HS-5 (cell line): ENCODE measurements at places on chromosomes 13 and 19.
A peak's percentile ranks its signal among the peaks of the same experiment; 100 is the strongest.

DNA sequence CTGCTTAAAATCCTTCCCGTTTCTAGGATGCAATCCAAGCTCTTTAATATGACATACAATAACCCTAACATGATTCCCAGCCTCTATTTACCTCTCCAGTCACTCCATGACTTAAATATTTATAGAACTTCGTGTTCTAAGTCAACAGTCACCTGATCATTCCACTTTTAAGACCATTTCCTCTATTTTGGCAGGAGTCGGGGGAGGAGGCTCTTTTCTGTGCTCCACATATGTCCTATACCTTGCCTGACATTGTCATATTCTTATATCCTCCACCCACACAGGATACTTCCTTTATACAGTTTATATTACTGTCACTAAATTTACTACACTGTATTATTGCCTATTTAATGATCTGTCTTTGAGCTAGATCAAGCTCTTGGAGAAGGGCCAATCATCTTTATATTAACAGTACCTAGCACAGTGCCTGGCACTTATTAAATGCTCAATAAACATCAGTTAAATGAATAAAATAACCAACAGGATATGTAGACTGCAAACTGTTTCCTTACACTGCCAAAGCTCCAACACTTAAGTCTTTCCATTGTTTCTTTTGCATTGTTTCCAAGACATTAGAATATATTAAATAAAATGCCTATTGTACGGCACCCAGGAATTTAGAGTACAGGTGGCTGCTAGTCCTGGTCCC is 2.7 kb downstream of the ARGLU1 start:
- DNase-seq: no peak

DNA sequence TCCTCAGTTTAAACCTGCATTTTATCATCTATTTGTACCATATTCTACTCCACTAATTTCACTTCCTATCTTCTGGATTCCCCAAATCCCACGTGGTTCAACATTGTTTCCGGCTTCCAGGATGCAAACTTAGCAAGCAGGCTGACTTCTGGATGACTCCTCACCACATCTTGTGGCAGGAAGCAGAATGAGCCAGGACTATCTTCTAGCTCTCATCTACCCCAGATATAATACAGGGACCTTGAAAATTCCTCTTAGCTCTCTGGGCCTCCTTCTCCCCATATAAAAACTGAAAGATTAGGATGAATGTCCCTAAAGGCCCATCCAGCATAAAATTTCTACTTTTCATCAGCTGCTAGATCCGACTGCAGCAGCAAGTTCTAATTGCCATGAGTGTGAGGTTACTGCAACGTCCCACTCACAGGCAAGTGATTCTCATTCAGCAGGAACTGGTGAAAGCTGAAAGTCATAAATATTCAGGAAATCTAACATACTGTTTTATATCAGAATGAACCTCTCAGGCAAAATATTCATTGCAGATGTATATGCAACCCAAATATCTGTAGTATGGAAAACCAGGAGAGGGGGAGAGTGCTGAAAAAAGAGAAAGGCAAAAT is 93.4 kb downstream of the KCTD12 start:
- DNase-seq: peak; percentile 19

DNA sequence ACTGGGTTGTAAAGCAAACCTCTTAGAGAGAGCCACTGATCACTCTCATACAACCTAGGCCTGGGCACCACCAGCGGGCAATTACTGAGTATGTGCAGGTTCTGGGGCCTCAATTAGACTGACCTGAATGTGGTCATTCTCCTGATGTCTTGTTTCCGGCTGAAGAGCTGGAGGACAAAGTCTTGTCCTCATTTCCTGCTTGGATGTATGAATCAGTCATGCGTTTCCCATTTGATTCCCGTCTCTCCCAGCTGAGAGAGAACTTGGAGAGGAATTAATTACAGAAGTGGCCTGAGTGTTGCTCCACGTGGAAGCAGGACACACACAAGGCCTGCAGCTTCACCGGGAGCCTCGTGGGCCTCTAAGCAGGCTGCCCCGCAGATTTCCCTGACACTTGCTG is 799.3 kb upstream of the ARGLU1 start:
- DNase-seq: no peak

- no peak for DNase-seq
These were observed 31.4 kb downstream of the PPP5C start for GRCh38 chr19:46378268-46378667.

- DNase-seq: no peak
These were observed 661.6 kb upstream of the KLHL1 start for GRCh38 chr13:70769817-70770216.

DNA sequence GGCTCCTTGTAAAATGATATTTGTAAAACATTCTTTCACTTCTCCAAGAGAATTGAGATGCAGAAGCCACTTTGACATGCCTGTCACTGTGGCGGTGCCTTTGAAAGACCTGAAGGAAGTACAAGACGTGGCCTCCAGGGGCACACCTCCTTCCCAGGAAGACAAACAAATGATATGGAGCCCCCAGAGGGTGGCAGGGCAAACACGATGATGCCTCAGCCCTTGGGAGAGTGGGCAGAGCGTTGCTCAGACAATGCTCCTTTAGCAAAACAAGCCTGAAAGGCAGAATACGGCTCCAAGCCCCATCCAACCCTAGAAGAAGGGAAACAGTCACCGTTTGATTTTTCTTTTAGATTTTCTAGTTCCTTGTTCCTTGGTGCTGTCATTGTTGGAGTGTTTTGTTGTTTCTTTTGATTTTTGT is 9.2 kb upstream of the ATP12A start:
- DNase-seq: no peak

DNA sequence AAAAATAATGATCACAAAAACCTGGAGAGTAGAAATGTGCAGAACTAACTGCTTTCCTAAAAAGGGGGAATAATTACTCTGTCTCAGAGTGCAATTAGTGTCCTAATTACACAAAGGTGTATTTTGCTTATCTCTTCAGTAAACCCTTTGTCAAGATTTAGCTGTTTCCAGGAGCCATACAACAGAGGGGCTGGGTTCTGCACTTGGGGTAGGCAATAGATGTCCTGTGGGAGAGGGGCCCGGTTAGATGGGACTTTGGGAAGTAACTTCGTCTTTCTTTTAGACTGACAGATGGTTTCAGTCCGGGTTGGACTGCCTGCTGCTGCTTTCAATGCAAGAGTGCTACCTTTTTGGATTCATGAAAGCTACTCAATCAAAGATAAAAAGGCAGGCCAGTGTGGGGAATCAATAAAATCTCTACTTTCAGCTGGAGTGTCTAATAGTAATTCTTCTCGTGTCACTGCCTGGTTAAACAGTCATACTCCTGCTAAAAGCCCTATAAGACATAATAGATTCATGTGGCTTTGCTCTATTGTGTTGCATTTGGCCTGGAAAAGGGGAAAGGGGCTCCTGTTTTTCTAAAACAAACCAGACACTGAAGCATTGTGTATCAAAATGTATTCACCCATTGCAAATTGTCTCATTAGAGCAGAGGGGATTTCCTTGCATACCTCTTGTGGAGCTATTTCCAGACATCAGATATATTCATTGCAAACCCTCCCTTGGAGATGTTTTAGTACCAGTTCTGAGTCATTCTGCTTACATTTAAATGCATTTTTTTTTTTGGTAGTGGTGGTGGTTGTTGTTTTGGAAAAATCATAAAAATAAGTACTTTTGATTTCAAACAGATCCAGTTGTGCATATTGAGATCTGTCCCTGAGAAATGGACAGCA is 83.3 kb upstream of the PCDH8 start:
- no peak for DNase-seq

- no peak for DNase-seq
These were observed 2.4 kb upstream of the LYL1 start for GRCh38 chr19:13104848-13105711.

GRCh38 chr13:19862481-19863313 is 752 bp downstream of the ZMYM5 start:
- DNase-seq: no peak

DNA sequence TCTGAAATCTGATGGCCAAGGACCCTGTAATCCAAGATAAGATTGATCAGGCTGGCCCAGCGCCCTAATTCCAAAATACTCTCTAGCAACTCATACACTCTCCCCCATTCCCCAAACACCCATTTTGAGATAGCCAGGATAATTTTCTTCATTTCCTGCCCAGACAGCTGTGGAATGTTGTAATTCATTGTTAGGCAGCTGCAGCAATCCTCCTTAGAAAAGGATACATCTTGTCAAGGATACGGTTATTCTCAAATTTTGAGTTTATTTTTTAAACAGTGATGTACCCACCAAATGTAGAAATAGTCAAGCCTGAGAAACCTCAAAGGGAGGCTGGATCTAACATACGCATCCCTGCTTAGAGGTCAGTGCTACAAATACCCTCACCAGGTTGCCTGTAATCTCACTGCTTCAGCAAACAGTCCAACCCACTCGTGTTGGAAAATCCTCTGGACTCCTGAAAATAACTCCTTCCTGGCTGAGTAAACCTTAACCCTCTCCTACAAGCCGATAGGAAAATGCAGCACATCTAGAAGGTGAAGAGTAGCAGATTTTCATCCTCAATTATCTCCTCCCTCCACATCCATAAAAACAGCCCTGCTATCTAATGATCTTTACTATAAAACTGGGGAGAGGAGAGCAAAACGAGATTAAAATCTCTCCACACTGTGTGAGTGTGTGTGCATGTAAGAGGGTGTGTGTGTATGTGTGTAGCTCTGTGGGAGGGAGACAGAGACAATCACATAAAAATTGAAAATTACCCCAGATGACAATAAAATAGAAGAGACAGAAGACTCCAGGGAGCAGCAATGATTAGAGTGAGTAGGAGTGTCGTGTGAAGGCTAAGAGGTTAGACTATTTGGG is 683.1 kb downstream of the DIAPH3 start:
- no peak for DNase-seq

- no peak for DNase-seq
These were observed 242.0 kb upstream of the TSHZ3 start for GRCh38 chr19:31591258-31591657.

- no peak for DNase-seq
These were observed at the start of gene LHB for GRCh38 chr19:49017041-49017665. TSS of gene LHB (minus strand) at chr19:49017091. CDS start at chr19:49017081, 10 bp downstream.

- DNase-seq: peak; percentile 9
These were observed 2758.2 kb downstream of the PCDH9 start for GRCh38 chr13:64471916-64472315.

DNA sequence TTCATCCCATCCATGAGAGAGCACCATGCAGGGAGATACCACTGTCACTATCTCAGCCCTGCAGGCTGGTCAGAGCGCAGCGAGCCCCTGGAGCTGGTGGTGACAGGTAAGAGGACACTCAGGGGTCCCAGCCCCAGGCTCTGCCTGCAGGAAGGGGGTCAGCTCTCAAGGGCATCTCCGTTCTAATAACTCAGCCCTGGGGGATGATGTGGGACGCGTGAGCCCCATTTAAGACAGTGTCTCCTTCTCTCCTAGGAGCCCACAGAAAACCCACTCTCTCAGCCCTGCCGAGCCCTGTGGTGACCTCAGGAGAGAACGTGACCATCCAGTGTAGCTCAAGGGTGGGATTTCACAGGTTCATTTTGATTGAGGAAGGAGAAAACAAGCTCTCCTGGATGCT is 15.5 kb upstream of the KIR3DL3 start:
- no peak for DNase-seq

DNA sequence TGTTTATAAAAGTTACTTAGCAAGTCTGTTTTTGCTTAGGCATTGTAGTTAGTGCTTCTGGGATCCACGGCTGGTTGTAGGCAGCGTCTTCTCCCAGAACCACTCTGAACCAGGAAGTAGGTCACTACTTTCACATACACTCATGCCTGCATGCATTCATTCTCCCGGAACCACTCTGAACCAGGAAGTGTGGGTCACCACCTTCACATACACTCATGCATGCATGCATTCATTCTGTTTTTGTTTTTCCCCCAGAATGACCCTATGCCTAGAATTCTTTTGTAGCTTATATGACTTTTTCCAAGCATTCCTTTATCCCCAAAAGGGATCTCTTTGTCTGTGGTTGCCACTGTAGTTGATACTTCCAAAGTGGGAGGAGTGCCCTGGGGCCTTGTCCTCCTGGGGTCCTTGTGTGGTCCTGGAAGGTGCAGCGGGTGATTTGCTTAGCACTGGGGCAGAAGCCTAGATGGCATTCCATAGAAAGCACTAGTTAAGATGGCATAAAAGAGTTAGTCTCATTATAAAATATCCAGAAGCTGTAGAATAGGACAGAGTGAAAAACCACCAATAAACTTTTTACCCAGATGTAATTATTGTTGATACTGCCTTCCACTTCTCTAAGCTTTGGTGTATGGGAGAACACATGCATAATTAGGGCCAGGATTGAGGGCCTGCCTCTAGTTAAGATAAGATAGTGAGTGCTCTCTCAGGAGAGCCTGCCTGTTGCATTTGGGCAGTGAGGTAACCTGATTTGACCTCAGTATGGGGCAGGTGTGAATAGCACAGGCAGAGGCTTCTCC is 68.6 kb upstream of the TEX29 start:
- no peak for DNase-seq

DNA sequence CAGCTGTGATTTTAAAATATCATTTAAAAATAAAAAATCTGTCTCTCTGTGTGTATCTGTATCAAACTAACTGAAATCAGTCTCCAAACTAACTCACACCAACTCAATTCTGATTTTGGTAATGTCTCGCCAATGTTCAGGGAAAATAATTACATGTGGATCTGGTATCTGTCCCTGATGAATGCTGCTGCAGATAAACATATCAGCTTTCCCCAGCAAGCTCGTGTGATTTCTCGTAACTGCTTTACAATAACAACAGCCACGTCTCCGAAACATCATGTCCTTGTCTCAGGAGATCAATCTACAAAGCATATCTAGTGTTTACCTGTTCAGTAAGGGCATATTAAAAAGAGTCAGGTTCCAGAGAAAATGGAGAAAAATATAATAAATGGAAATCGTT is 129.0 kb downstream of the IRS2 start:
- no peak for DNase-seq

DNA sequence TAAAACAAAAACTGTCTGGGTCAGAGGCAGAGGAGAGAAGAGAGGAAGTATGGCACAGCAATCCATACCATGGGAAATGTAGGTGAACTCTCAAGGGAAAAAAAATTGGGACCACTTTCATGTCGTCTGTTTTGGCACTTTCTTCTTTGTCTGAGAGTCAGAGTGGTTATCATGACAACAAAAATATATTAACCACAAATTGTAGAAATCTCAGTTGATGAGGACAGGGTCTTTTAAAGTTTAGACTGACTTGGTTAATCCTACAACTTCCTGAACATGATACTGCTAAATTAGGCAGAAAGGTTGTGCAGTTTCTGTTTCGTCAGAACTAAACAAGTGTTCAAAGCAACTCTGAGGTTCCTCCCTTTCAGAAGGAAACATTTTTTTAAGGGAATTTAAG is 15.2 kb downstream of the KLF5 start:
- no peak for DNase-seq
